ENCODE measurements at places on chromosomes 7 and 10. TPM values are rescaled to one million over a fixed set of nuclear protein-coding genes. Genes with fewer than 3 reads are reported as not detected.

Gene SYCE1
- 0.25 TPM for total RNA-seq

Gene INMT
- total RNA-seq = 5.2 TPM

Gene GATA3
- 59.5 TPM for total RNA-seq

Gene AKR1C8
- total RNA-seq = 1.4 TPM
